Liver (tissue), 10 donors: ENCODE measurements at places on chromosomes 13 and 19.
A peak's percentile ranks its signal among the peaks of the same experiment; 100 is the strongest.

DNA sequence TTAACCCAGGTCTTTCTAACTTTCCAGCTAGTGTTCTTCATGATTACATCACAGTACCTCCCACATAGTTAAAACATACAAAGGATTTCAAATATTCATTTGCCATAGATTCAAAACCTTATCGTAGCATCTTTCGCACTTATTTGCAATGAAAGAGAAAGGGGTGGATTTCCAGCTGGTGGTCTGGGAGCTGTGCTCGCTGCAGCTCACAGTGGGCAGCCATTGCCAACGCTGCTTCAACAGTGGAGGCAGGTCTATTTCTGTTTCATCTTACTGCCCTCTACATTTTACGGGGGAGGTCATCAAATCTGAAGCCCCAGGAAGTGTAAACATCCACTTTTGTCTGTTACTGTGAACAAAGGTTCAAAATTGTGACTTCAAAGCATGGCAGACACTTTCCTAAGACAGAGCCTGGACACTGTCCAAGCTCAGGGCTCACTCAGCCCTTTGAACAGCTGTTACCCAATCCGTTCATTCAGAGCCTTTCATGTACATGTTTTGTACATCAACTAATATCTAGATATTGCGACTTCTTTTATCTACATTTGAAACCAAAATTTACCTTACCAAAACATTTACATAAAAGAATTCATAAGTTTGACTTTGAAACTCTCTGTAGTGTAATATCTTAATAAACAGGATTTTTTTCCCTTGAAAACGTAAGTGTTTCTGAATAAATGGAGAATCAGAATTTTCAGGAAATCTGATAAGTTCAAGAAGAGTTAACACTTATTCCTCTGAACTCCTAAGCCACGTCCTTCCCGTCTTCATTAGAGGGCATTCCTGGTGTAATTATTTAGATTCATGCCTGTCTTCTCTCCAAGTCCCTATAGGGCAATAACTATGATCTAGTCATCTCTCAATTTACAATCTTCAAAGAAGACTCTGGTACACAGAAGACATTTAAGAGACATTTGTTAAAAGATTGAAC is 25.1 kb downstream of the STARD13 start:
- no peak for DNase-seq

DNA sequence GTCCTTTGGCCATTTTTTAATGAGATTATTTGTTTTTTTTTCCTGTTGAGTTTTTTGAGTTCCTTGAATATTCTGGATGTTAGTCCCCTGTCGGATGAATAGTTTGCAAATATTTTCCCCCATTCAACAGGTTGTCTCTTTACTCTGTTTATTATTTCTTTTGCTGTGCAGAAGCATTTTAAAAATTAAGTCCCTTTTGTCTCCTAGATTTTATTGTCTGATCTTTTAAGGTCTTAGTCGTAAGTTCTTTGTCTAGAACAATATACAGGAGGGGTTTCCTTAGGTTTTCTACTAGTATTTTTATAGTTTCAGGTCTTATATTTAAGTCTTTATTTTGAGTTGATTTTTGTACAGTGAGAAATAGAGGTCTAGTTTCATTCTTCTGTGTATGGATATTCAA is 284.4 kb downstream of the GPC6 start:
- DNase-seq, result no peak

- DNase-seq, result no peak
Measured at GRCh38 chr19:2135474-2136402, 15.6 kb downstream of the AP3D1 start.

DNA sequence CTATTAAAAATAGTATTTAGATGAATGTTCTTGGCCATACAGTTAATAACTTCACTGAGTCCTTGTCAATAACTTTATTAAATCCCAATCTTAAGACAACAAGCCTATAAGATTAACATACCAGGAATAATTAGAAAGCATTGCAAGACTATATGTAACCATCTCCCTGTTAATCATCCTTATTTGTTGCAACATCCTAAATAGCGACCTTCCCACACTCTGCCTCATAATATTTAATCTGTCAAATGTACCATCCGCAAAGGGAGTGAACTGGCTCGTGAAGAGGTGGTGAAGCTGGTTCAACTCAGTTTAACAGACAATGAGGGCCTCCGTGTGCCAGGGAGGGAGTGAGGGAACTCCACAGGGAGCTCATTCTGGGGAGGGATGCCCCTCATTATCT is 33.9 kb downstream of the KL start:
- no peak for DNase-seq

DNA sequence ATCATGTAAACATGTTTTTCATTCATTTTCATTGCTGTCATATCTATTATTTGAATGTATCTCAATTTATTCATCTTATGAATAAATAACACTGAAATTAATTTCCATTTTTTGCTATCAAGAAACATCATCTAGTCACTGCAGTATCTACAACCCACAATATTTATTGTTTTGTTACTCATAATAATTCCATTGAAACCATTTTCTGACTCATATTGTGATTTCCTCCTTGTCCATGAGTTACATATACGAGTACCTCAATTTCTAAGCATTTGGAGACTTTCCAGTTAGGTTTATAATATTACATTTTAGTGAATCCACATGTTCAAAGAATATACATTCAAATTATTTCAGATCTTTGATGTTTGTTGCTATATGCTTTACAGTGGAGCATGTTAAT is 1524.0 kb downstream of the SLITRK1 start:
- DNase-seq, result no peak

DNA sequence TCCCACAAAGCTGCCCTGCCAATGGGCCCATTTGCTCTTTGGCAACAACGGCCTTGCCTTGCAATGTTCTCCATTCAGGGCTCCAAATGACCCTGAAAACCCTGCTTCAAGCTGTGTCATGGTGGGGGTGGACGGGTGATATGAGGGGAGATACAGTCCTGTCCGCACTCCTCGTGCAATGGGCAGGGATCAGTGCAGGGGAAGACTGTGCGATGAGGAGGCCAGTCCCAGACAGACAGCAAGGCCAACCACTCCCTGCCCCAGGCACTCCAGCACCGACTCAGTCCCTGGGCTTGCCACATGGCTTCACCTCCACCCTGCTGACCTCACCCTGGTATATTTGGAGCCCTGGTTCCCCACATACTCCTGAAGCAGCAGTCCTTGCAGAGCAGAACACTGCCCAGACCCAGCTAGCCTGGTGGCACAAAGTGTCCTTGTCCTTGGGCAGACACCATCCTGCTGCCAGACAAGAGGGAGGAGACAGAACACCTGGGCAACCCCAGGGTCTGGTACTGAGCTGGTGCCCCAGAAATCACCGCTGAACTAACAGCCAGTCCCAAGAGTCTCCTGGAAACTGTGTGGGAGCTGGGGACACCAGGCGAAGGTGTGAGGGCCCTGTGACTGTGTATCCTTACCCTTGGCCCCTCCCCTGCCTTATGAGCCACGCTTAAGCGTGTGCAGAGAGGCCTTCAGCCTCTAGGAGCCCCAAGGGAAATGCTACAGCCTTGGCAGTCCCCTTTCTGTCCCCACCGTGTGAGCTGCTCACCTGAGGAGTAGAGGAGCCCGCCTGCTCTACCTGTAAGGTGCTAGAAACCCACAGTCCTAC is 9.1 kb upstream of the SLC35E1 start:
- DNase-seq, result no peak

- no peak for DNase-seq
Measured at GRCh38 chr13:53191091-53191490, 162.5 kb downstream of the OLFM4 start.

GRCh38 chr19:57227502-57227901 is 3.3 kb upstream of the AURKC start:
- DNase-seq, result no peak

DNA sequence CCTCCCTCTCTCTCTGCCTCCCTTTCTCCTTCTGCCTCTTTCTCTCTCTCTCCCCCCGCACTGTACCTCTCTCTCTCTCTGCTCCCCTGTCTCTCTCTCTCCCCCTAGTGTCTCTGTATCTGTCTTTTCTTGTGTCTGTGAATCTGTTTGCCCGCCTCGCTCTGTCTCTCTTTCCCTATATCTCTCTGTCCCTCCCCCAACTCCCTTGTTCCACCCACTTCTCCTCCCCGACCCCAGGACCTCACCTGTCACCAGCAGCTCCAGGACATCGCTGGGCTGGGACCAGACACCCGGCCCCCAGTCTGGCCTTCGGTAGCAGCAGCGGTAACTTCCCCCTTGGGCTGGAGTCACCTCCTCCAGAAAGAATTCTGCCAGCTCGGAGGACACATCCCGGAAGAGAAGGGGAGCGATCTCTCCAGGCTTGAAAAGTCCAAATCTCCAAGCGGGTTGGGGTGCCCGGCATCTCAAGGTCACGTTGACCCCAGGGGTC is 3.9 kb downstream of the OSCAR start:
- DNase-seq, result no peak

- no peak for DNase-seq
Measured at GRCh38 chr13:59641261-59641660, 522.5 kb downstream of the DIAPH3 start.

- no peak for DNase-seq
Measured at GRCh38 chr19:4649392-4650047, 10.2 kb downstream of the TNFAIP8L1 start.

GRCh38 chr19:48663667-48664066 is 9.2 kb downstream of the NTN5 start:
- no peak for DNase-seq

DNA sequence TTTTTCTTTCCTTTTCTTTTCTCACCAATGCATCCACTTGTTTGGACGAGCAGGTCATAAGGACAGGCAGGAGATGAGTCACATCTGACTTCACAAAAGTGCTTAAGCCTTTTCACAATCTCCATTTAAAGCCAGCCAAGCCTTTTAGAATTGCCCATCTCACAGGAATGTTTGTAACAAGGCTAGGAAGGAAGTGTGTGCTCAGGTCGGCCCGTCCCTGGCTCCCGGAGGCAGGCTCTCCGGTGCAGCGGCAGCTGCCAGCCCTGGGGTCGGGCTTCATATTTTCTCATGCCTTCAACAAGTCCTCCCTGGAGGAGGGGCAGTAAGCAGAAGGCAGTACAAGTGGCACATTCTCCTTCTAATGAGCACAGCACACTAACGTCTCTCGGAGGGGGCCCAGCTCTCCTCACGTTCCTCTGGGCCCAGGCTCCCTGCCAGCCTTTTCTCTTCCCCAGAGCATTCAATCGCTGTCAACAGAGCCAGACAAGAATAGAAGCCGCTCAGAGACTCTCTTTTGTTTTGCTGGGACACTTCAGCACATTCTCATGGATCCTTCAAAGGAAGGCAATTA is 180.5 kb downstream of the COL4A1 start:
- no peak for DNase-seq

DNA sequence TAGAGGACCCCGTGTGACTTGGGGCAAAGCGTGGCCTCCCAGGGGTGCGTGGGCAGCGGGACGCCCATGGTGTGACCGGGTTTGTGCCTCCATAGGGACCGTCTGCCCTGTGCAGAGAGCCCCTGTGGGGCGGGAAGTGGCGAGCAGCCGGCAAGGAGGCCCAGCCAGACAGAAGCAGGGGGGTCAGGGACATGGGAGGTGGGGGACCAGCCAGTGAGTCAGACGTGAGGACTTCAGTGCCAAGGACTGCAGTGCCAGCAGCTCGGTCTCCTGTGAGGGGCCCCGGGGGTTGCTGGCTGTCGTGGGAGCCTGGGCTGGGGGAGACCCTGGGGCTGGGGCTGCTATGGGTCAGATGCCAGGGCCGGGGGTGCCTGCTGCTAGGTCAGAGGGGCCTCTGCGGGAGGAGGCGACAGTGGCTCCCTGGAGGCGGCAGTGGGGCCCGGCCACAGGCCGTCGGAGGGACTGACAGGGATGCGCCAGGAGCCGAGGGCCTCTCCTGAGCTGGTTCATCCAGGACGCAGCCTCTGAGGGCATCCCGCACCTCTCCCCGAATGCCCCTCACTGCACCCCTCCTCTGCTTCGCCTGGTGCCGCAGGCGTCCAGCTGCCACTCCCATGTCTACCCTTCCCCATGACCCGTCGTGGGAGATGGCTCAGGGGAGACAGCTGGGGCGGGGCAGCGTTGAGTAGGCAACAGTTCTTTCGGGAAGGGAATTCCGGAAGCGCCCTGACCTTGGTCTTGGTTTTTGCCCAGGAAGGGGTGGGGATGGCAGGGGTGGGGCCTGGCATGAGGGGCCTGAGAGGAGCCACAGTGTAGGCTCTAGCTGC is 80.0 kb downstream of the KDM4B start:
- DNase-seq, result no peak

GRCh38 chr13:111399776-111400538 is 79.5 kb downstream of the TEX29 start:
- peak; percentile 23 for DNase-seq

DNA sequence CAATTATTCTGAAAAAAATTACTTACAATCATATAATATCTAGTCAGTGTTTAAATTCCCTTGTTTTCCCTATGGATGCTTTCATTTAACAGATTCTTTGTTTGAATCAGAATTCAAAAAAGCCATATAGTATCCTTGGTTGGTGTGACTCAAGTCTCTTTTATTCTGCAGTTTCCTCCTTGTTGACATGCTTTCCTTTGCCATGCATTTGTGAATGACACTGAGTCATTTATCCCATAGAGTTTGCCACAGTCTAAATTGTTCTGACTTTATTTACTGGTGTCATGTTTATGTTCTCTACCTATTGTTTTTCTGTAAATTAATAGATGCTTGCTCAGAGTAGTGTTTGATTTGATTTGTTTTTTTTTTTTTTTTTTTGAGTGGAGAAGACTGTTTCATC is 893.8 kb upstream of the SLC10A2 start:
- no peak for DNase-seq

GRCh38 chr19:4087787-4088679 is 21.3 kb upstream of the ZBTB7A start:
- DNase-seq, result no peak

GRCh38 chr19:54209811-54210494 is 9.3 kb downstream of the RPS9 start:
- peak; percentile 85 for DNase-seq

GRCh38 chr19:4979211-4979807 is 10.4 kb downstream of the KDM4B start:
- no peak for DNase-seq

DNA sequence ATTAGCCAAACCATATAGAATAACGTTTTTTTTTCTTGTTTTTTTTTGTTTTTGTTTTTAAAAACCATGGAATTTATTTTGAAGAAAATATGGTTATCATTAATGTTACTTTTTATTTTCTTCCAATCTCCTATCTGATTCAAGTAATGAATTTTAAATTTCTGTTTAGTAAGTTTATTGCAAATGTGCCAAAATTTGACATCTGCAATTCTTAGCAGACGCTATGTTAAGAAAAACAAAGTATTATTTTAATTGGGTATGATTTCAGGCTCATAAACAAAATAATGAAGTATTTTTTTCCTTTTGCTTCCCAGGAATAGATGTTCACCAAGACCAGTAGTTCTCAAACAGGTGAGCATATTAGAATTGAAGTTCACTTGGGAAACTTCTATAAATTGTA is 63.1 kb downstream of the POSTN start:
- no peak for DNase-seq

- peak; percentile 72 for DNase-seq
Measured at GRCh38 chr19:6065685-6066374, 44.5 kb downstream of the RFX2 start.

DNA sequence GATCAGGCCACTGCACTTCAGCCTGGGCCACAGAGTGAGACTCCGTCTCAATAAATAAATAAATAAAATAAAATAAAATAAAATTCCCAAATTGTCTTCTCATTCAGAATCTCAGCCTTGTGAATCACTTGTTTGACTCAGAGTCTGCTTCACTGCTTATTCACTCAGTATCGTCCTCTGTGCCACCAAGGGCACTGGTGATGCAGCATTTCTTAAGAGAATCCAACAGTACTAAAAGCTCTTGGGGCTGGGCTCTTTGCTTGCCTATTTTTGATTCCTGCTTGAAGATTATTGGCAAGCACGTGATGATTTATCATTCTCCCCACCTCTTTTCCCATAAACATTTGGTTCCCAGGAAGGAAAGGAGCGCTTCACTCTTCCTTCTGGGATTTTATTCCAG is 54.8 kb upstream of the HMGB1 start:
- DNase-seq, result no peak
